T-helper 9 cell (primary cell): ENCODE measurements at places on chromosomes 1 and 21.

GRCh38 chr1:178267646-178268094 lies 173.8 kb downstream of the RASAL2 start:
- no peak for DNase-seq

GRCh38 chr1:65425006-65425405 lies 4.5 kb downstream of the LEPR start:
- DNase-seq = no peak

DNA sequence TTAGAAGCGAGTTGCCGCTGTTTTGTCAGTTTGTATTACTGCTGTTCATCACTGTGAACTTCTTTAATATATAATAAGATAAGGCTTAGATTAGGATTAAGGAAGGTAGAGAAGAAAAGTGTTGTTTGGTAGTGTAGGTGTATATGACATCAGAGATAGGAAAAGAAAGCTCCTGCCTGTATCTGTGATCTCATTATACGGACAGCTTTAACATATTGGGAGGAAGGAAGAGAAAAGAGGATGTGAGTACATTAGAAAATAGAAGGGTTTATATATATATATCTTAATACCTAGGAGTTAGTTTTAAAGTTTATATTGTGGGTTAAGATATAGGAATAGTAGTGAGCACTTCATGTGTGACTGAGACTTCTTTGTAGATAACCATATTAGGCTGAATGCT lies 71.0 kb downstream of the RALGPS2 start:
- DNase-seq = no peak

DNA sequence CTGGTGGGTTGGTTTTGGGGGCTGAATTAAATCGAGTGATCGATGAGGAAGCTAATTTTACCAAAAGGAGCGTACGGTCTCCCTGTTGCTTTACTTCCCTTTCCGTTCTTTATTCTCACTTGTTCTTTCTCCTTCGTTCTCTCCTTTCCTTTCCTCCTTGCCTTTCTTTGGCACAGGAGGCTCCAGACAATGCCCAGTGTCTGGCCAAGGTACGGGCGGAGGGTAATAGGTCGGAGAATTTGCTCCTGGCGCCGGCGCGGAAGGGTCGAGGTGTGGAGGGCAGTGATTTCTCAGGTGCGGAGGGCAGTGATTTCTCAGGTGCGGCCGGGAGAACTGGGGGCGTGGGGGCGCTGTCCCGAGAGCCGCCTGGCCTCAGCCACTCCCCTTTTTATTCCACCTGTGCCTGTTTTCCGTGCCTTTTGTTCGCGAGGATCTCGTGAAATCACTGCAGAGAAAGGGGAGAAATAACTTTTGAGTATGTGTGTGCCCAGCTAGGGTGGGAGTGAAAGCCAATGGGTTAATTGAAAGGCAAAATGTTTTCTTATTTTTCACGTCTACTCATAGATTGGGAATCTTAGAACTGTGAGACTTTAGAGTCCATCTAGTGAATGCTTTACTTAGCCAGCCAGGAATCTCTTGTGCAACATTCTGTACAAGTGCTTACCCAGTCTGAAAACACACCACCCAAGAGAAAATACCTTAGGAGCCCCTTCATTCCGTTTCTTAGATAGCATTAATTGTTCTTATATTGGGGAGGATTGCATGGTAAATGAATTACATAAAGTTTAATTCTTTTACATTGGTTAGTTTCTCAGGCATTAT lies 1.3 kb downstream of the FNBP1L start:
- DNase-seq = no peak

GRCh38 chr1:18262726-18263125 lies 155.1 kb downstream of the IGSF21 start:
- no peak for DNase-seq

DNA sequence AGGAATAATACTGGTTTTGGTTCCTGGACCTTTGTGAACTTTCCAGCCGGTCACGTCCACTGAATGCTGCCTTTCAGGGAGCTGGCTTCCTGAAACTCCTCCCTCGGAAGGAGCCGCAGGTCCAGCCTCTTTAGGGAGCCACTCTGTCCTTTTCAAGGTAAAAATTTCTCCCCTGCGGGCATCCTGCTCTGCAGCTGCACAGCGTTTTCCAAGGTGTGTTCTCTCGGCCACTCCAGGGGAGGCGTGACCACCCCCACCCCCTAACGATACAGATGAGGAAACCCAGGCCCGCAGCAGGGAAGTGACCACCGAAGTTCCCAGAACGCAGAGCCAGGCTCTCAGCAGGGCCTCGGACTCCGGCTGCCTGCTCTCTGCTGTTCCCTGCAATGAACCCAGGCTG lies 21.5 kb downstream of the PADI2 start:
- no peak for DNase-seq

- no peak for DNase-seq
Observed at GRCh38 chr1:8689431-8690252, 127.8 kb downstream of the RERE start.

DNA sequence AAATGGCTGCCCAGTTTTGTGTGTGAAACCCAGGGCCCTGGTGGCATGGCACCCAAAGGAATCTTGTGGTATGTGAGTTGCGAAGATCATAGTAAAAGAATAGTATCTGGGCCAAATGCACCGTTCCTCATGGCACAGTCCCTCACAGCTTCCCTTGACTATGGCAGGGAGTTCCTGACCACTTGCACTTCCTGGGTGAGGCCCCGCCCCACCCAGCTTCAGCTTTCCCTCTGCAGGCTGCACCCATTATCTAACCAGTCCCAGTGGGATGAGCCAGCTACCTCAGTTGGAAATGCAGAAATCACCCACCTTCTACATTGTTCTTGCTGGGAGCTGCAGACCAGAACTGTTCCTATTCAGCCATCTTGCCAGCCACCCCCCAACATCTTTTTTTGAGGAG lies 63.0 kb downstream of the SLC5A9 start:
- no peak for DNase-seq

DNA sequence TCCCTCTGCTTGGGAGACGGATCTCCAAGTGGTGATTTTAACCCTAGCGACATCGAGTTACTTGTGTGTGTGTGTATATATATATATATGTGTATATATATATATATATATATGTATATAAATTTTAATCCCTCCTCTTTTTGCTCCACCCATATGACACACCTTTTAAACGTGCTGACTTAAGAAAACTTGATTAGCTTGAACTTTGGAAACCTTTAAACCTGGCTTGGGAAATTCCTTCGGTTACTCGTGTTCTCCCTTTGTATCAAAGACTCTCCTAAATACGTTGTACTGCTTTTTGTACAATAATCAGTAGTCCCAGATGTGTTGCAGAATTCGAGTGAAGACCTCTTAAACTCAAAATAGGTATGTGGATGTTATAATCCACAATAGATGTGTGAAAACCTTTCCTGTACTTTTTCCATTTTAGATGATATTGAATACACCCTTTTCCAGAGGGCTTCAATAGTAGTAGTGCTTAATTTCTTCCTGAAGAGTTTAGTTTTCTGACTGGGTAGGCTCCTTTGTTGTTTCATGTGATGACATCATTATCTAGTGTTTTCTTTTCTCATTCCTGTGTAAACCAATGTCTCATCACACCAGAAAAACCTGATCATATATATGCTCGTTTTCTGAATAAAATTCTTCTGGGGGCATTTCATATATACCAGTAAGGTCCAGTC lies 1.4 kb downstream of the RNF11 start:
- no peak for DNase-seq
